ENCODE measurements at places on chromosomes 2 and 18.

- no peak for DNase-seq
Observed at GRCh38 chr2:70870790-70871189, 35.2 kb upstream of the CD207 start.

- DNase-seq, result no peak
Observed at GRCh38 chr2:216133397-216133796, 24.2 kb downstream of the XRCC5 start.

DNA sequence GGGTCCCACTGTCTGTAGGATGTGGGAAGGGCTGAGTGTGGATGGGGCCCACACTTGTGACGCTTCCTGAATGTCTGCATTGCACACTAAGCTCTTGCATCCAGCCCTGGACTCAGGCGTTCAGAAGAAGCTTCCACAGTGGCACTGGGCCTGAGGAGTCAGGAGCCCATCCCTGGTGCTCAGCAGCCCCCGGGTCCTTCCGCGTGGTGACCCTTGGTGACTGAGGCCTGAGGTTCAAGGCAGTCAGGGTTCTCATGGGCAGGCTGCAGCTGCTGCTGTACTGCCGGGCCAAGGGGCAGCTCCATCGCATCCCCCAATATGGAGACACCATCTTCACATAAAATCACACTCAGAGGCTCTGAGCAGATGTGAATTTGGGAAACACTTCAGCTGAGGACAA lies 65.8 kb upstream of the TUBA3E start:
- DNase-seq, result no peak

GRCh38 chr18:46161703-46162396 lies 57.7 kb downstream of the HAUS1 start:
- DNase-seq, result no peak

- DNase-seq, result no peak
Observed at GRCh38 chr2:168401048-168401556, 55.0 kb upstream of the CERS6 start.

GRCh38 chr2:109238580-109238979 lies 109.6 kb downstream of the SH3RF3 start:
- peak; percentile 89 for DNase-seq

GRCh38 chr2:236959876-236960275 lies 125.8 kb upstream of the COPS8 start:
- no peak for DNase-seq

- peak; percentile 93 for DNase-seq
Observed at GRCh38 chr2:237432484-237433092, 18.6 kb upstream of the COL6A3 start.

GRCh38 chr2:28451793-28452533 lies 43.9 kb upstream of the PLB1 start:
- DNase-seq, result no peak

DNA sequence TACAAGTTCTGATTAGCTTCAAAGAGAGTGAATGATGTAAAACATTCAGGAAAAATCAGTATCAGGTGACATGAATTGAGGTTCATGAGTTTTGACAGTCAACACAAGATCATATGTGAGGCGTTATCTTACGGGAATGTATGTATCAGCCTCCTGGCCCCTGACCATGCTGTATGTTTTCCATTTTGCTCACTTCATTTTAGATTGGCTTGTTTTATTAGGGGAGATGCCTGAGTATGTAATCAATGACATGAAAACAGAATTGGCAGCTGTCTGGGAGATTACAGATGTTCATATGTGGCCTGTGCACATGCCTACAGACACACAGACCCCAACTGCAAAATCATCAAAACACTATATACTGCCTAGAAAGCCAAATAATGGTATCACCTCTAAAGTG lies 168.5 kb upstream of the RND3 start:
- DNase-seq, result no peak
